ENCODE measurements at places on chromosomes 7 and 10.
A peak's percentile ranks its signal among the peaks of the same experiment; 100 is the strongest.

- DNase-seq: peak; percentile 9
Measured at GRCh38 chr7:128446306-128446705, 9.4 kb upstream of the HILPDA start.

DNA sequence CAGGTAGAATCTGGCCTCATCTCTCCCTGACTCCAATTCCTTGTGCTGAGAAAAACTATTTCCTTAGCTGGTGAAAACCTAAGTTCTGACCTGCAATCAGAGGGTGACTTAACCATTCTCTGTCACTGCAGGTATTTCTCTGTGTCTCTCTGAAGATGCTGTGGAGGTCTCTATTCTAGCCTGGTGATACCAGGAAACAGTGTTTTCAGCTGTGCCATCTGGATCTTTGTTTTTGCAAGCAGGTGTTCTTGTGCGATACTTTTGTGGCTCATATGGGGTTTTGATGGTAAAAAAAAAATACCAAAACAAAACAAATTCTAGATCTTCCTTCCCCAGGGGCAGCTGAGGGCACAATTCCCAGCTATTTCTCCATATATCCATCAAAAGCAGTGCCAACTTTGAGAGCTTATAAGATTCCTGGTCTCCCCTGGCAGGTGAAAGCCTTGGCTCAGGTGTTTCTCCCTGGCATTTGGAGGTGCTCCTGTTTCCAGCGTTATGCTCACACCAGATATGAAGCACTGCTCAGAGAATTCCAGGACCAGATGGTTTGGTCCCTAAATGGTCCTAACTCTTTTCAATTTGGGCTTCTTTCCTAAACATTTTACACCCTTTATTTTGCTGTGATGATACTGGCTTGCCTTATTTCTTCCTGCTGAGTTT lies 9.9 kb upstream of the NPVF start:
- DNase-seq: no peak

GRCh38 chr10:75883081-75884072 lies 452.0 kb downstream of the LRMDA start:
- DNase-seq: no peak

GRCh38 chr10:3060481-3060889 lies 6.9 kb upstream of the PFKP start:
- no peak for DNase-seq

DNA sequence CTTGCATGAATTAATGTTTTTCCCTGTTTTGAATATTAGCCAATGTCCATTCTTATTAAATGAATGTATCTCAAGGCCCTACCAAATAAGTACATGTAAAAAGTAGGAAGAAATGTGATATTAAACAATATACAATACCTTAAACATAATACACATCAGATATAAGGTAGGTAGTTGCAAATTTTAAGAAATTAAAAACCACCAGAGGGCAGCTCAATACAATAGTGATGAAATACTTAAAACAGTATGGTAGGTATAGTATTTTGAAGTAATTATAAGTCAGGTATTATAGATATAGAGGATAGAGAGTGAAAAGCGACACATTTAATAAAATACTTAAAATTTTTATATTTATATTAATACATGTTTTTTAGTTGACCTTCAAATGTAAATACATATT lies 43.6 kb upstream of the CDK14 start:
- DNase-seq: no peak

GRCh38 chr7:98322331-98323270 lies 41.1 kb downstream of the BRI3 start:
- DNase-seq: no peak

GRCh38 chr7:76282344-76283253 lies 19.9 kb upstream of the HSPB1 start:
- no peak for DNase-seq

- no peak for DNase-seq
Measured at GRCh38 chr7:45026984-45027773, 27.2 kb downstream of the CCM2 start.

GRCh38 chr7:66258409-66258808 lies 53.3 kb downstream of the TPST1 start:
- no peak for DNase-seq

- peak; percentile 55 for DNase-seq
Measured at GRCh38 chr10:34156781-34157425, 658.2 kb downstream of the PARD3 start.

- no peak for DNase-seq
Measured at GRCh38 chr10:67657775-67658174, 38.2 kb downstream of the CTNNA3 start.

GRCh38 chr10:26729395-26729794 lies 31.9 kb downstream of the PDSS1 start:
- DNase-seq: no peak

GRCh38 chr7:19114551-19114855 lies 2.9 kb downstream of the TWIST1 start:
- no peak for DNase-seq

- no peak for DNase-seq
Measured at GRCh38 chr10:102384606-102385429, 10.7 kb upstream of the NFKB2 start.

GRCh38 chr10:114940735-114941134 lies 2.7 kb downstream of the TRUB1 start:
- peak; percentile 15 for DNase-seq

- DNase-seq: no peak
Measured at GRCh38 chr7:27944643-27945042, 204.7 kb downstream of the TAX1BP1 start.

DNA sequence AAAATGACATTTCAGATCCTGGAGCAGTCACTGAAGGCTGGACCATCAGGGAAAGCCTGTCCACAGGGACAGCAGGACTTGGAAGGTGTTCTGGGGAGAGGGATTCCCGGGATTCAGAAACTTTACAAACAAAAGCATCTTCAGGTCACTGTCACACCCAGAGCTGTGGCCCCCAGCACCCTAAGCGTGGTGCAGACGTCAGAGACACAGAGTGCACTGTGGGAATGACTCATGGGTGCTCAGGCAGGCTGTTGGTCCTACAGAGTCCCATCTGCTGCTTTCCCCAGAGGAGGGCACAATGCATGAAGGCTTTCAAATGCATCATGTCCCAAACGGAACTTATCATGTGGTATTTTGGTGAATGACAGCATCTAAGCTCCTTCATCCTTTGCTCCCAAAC lies 13.1 kb upstream of the LRMDA start:
- DNase-seq: no peak

GRCh38 chr7:76369018-76369417 lies 10.2 kb upstream of the YWHAG start:
- no peak for DNase-seq

GRCh38 chr10:9823268-9823930 lies 1194.3 kb upstream of the CELF2 start:
- no peak for DNase-seq

DNA sequence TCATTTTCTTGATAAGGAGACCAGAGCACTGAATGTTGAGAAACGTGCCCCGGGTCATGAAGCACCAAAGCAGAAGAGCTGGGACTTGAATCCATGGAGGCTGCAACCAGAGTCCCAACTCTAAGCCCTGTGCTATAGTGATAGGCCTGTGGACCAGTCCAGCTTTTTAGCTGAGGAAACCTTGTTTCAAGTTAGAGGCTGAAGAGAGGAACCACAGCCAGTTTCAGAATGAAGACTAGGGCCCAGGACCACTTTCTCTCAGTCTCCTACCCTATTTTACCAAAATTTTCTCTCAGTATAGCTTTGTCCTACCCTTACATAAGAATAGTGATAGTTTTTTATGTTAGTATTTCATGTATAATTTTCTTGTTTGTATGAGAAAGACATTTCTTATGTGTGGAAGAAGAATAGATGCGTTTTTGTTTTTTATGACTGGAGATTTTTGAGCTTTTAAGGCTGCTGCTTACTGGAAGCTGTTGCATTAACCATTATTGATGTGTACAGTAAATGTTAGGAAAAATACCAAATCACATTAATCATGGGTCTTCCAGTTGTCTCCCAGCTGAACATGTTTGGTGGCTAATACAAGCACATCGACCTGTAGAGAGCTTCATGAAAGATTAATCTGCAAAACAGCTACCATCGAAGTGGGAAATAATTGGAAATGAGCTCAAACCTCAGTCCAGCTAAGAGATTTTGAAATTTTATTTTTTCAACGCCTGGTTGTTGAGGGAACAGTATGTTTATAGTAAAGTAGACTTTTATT lies 45.0 kb upstream of the CSTF2T start:
- DNase-seq: no peak

GRCh38 chr10:24305551-24306506 lies 96.9 kb downstream of the KIAA1217 start:
- DNase-seq: no peak

DNA sequence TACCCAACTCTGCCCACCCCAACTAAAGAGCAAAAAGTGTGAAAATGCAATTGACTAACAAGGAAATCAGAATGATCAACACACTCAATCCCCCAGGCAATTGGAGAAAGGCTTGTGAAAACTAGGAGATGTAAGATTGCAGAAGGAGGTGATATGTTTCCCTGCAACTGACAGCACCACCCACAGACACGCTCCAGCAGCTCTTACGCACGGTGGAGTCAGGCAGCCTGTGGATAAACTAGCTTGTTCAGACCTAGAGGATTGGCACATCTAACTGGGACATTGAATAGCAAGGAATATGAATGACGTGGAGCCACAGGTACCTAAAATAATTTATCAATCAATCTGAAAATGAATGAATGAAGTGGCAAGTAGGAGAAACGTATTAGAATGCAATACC lies 125.7 kb upstream of the MYO3A start:
- DNase-seq: no peak

- peak; percentile 28 for DNase-seq
Measured at GRCh38 chr7:100034871-100035510, 14.6 kb upstream of the ZSCAN21 start.

DNA sequence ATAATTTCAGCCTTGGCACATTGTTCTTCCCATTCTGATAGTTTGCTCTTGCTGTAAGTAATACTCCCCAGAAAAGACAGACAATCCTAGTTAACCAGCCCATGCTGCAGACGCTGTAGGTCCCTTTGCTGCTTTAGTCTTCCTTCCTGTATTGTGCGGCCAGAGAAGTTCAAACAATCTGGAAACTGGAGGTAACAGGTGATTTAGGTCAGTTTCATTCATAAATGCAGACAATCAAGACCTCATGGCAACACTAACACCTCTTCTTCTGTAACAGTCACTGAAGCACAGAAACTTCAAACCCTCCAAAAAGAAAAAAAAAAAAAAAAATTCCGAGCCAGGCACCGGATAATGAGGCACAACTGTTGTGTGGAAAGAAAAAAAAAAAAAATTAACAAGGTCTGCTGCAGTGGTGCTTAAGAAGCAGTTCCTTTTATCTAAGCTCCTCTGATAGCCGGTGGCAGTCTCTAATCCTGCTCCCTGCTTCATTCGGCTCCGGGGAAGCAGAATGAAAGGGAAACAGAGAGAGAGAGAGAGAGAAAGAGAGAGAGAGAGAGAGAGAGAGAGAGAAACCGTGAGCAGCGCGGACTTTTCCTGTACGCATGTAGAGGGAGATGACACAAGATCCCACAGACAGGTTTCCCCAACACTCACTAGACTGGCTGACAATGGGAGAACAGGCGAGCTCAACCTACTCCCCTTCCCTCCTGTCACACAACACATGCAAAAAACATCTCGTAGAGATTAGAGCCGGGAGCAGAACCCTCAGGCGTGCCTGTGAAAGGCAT lies at the start of gene SEMA3A:
TSS of gene SEMA3A (minus strand) at position 306 of the 788 bp plus-strand sequence. CDS start at position 103, 203 bp downstream.
- peak; percentile 67 for DNase-seq

- no peak for DNase-seq
Measured at GRCh38 chr10:10017716-10018115, 1000.0 kb upstream of the CELF2 start.

GRCh38 chr10:14530465-14530864 lies 199.7 kb upstream of the FRMD4A start:
- no peak for DNase-seq

- DNase-seq: no peak
Measured at GRCh38 chr7:16189026-16189715, 232.2 kb downstream of the CRPPA start.

DNA sequence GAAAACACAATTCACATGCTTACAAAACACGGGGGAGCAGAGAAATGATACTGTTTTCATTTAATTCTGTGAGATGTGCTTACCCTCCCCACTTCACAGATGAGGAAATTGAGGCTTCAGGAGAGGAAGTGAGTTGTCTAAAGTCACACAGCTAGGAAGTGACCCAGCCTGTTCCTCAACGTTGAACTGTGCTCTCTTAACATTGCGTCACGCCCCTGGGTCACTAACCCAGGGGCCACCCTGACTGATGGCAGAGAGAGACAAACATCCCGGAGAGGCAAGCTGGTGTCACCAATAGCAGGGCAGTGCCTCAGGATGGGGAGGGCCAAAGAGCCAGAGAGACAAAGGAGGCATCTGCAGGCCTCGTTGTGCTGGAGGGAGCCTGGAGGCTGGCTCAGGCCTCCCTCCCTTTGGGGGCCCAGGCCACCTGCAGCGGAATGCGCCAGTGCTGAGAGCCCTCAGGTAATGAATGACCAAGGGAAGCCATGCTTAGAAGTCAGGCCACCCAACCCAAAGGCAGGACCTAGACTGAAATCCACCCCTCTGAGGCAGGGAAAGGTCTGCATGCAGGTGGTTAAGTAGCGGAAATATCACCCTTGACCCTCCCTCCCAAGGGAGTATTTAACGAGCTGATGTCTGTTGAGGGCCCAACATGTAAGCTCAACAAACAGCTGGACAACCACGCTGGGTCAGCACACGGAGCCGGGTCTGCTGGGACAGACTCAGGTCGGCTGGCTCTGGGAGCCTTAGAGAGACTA lies 81.3 kb downstream of the C10orf105 start:
- no peak for DNase-seq

DNA sequence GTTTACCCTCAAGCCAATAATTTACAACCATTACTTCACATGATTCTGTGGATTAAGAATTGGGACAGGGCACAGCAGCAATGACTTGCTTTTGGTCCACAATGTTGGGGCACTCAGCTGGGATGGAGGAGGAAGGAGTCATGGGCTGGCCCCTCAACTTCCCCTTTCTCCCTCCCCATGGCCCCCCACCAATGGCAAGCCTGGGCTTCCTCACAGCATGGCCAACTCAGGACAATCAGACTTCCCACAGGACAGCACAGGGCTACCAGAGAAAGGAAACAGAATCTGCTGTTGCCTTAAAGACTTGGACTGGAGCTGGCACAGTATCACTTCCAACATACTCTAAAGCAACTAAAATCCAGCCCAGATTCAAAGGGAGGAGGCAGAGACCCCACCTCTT lies 160.7 kb downstream of the PTPN20 start:
- DNase-seq: no peak

DNA sequence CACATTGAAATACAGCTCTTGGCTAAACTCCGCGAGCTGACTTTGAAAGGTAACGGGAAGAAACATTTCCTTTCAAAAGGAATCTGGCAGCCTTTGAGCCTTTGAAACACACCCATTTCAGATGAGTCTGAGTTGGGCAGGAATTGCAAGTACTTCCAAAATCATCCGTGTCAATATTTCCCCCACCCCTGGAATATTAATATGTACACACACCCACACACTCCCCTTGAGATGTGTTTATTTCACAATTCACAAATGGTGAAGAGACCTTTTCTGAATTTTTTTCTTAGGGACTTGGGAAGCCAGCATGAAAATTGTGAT lies 438.7 kb upstream of the NRP1 start:
- no peak for DNase-seq

GRCh38 chr10:44039599-44039998 lies 345.3 kb downstream of the CXCL12 start:
- no peak for DNase-seq

GRCh38 chr10:84008878-84009277 lies 130.4 kb upstream of the GHITM start:
- DNase-seq: peak; percentile 21
